ENCODE measurements at places on chromosomes 16 and 17.

- DNase-seq, result no peak
Measured at GRCh38 chr16:980595-980854, 1.0 kb upstream of the SOX8 start.

- DNase-seq, result no peak
Measured at GRCh38 chr17:33233811-33234177, 59.3 kb downstream of the ASIC2 start.

DNA sequence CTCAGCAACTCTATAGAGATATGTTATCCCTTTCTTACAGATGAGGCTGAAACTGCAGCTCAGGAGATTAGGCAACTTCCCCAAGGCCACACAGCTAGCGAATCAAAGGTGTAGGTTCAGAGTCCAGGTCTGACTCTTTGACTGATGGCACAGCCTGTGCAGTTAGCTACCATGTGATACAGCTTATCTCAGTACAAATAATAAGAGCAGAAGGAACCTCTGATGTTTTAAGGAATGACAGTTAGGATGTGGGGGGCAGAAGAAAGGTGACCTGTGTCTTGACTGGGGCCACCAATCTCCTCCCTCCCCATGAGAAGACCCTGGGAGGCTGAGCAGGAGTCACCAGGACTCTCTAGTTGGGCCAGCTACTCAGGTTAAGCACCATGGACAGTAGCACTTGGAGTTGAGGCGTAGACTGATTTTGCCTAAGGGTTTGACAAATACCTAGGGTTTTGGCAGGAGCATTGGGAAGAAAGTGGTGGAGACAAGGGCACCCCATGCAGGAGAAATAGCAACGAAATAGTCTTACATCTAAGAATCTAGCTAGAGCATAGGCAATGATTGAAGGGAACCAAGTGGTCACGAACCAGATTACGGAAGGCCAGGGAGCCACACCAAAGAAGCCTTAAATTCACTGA is 22.8 kb upstream of the ACSM2B start:
- DNase-seq, result no peak

GRCh38 chr16:20899477-20900298 is 470 bp downstream of the DCUN1D3 start:
- no peak for DNase-seq

DNA sequence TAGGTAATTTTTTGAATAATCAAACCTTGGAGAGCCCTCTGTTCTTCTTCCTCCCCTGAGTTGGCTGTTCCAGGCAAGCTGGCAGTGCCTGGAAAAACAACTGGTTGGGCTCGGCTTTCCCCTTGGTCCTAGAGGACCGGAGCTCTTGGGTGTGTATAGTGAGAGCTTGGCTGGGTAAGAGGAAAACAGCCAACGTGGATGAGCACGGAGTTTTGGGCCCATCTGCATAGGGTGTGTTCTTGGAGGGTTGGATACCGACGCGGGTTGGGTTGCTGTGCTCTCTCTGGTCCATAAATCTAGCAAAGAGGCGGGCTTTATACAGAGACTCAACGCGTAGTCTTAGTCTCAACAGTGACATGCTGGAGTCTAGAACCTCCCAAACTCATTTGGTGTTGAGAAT is 23.2 kb downstream of the ITGB3 start:
- no peak for DNase-seq

- no peak for DNase-seq
Measured at GRCh38 chr16:19744670-19745069, 26.6 kb downstream of the IQCK start.

DNA sequence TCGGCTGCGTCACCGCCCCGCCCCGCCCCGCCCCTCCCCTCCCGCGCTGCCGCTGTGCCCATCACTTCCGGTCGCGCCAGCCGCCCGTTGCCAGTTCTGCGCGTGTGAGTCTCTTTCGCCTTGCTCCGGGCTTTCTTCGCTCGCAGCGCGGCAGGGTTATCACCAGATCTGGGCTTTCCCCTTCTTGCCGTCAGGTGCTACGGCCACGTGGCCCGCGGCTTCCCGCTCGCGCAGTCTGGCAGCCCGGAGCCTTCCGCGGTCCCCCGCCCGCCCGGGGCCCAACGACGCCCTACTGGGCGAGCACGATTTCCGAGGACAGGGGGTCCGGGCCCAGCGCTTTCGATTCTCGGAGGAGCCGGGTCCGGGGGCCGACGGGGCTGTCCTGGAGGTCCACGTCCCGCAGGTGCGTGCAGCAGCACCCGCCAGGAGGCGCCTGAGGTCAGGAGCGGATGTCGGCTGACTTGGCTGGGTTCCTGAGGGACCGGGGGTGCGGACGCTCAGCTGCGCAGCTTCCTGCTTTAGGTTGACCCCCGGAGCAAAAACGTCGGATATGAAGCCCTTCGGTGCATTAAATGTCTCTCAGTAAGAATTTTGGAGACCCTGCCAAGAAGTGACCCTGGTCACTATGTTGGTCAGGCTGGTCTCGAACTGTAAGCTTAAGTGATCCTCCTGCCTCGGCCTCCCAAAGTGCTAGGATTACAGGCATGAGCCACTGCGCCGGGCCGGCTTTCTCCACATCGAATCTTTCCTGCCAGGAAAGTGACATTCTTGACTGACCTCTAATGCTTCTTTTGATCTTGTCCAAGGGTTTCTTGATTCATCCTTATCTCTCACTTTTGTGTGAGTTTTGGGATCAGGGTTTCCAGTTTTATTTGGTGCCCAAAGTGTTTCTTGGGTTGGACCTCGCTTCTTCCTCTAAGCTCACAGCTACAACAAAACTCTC is at the start of gene METTL23:
Gene METTL23 (plus strand): TSS at position 64 of the 943 bp plus-strand sequence. CDS start 2,872 bp downstream, outside the sequence.
- peak; percentile 92 for DNase-seq

DNA sequence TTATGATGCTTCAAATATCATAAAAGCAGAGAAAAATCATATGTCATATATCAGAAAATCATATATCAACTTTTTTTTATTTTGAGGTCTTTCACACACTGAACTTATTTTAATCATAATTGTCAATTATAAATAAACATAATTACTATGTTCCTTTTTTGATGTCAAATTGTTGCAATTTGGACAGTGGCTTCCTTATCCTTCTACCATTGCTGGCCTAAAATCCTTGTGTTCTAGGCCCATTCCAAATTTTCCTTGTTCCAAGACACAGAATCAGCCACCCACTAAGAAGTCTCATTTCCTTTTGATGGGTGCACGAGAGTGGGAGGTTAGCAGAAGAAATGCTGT is 28.9 kb downstream of the G6PC1 start:
- DNase-seq, result no peak

GRCh38 chr16:507996-508395 is 19.5 kb upstream of the CAPN15 start:
- DNase-seq, result no peak

GRCh38 chr16:73015612-73016487 is 32.1 kb downstream of the ZFHX3 start:
- no peak for DNase-seq

- no peak for DNase-seq
Measured at GRCh38 chr17:13099926-13100325, 82.1 kb upstream of the ELAC2 start.

- DNase-seq, result no peak
Measured at GRCh38 chr17:39485555-39485954, 24.3 kb downstream of the CDK12 start.

GRCh38 chr16:65249768-65250167 is 127.9 kb upstream of the CDH11 start:
- no peak for DNase-seq

- no peak for DNase-seq
Measured at GRCh38 chr17:61185385-61185784, 214.3 kb upstream of the TBX2 start.

DNA sequence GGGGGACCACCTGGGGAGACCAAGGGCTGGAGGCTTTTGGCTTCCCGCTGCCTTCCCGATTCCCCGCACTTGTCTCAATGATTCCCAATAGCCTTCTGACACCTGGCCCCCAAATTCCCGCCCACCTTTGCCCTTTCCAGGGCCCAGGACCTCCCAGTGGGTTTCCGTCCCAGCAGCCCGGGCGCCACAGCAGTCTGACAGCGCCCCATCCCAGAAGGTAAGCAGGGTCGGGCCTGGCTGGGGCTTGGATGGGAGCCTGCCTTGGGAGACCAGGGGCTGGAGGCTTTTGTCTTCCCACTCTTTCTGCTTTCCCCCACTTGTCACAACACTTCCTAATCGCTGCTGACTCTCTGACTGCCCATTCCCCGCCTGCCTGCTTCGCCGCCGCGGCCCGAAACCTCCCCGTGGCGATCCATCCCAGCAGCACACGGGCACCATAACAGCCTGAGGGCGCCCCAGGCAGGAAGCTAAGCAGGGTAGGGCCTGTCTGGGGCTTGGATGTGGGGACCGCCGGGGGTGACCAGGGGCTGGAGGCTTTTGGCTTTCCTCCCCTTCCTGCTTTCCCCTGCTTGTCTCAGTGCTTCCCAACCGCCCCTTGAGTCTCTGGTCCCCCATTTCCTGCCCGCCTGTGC is 2289.3 kb downstream of the TP53TG3F start:
- DNase-seq, result no peak

GRCh38 chr17:16971458-16972338 is at the start of gene TNFRSF13B:
Gene TNFRSF13B, minus strand, starts transcription at chr17:16972118. Its CDS starts 43 bp downstream, at chr17:16972075.
- peak; percentile 53 for DNase-seq

DNA sequence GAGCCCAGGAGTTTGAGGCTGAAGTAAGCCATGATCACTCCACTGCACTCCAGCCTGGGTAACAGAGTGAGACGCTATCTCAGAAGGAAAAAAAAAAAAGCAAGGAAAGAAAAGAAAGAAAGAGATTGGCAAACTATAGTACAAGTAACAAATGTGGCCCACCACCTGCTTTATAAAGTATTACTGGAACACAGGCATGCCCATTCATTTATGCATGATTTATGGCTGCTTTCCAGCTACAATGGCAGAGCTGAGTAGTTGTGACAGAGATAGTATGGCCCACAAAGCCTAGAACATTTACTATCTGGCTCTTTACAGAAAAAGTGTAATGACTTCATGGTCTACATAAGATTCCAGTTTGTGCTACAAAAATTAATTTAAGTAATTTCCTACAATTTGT is 23.6 kb downstream of the C16orf87 start:
- DNase-seq, result no peak

GRCh38 chr16:47778106-47778801 is 317.1 kb downstream of the PHKB start:
- DNase-seq, result no peak

- no peak for DNase-seq
Measured at GRCh38 chr17:20284022-20284421, 183.3 kb downstream of the LGALS9B start.

GRCh38 chr16:48291303-48291702 is 44.0 kb upstream of the ABCC11 start:
- DNase-seq, result no peak

DNA sequence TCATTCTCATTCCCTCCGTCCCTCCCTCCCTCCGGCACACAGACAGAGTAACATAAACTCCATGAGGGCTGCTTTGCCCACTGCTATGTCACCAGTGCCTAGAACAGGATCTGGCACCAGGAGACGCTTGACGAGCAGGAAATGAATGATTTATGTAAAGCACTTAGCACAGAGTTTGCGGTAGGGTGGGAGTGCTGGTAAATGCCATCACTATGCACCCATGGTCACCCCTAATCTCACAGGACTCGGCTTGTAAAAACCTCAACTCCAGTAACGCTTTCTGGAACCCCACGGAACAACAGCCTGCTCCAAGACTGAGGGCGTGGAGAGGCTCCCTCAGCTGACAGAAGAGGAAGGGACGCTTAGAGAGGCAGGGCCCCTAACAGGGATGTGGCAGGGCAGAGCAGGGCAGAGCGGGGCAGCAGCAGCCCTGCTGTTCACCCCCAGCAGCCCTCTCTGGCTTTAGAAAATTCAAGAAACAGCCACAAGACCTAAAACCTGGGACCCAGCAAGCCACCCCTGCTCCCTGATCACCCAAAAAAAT is 156.9 kb downstream of the C16orf78 start:
- no peak for DNase-seq

- DNase-seq, result no peak
Measured at GRCh38 chr17:39643271-39643670, 6.3 kb downstream of the STARD3 start.

- no peak for DNase-seq
Measured at GRCh38 chr17:61330174-61331150, 69.2 kb upstream of the TBX2 start.

DNA sequence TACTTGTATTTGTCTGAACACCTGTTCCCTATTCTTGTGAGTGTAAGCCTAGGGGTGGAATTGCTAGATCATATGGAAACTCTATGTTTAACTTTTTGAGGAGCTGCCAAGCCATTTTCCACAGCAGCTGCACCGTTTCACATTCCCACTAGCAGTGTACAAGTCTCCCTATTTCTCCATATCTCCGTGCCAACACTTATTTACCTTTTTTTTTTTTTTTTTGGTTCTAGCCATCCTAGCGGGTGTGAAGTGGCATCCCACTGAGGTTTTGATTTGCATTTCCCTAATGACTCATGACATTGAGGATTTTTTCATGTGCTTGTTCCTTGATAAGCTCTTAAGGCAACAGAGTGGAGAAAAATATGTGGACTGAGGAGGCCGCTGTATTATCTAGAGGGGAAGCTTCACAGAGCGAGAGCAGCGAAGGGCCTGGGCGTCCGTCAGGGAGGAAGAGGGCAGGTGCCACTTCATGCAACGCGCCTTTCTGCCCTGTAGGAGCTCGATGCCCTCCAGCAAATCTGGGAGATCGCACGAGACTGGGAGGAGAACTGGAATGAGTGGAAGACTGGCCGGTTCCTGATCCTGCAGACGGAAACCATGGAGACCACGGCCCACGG is 50.0 kb downstream of the DNAH2 start:
- DNase-seq, result no peak

- DNase-seq, result no peak
Measured at GRCh38 chr17:3318336-3318735, 20.2 kb upstream of the OR3A1 start.

- peak; percentile 71 for DNase-seq
Measured at GRCh38 chr17:2244545-2245525, 58.8 kb downstream of the SMG6 start.

- DNase-seq, result no peak
Measured at GRCh38 chr17:51362811-51363585, 102.7 kb downstream of the UTP18 start.

- no peak for DNase-seq
Measured at GRCh38 chr16:56607109-56607618, 1.2 kb upstream of the MT2A start.
